Naive thymus-derived CD8-positive, alpha-beta T cell (primary cell): ENCODE measurements at places on chromosomes 3 and 15. TPM values are rescaled to one million over a fixed set of nuclear protein-coding genes. Genes with fewer than 3 reads are reported as not detected.

DNA sequence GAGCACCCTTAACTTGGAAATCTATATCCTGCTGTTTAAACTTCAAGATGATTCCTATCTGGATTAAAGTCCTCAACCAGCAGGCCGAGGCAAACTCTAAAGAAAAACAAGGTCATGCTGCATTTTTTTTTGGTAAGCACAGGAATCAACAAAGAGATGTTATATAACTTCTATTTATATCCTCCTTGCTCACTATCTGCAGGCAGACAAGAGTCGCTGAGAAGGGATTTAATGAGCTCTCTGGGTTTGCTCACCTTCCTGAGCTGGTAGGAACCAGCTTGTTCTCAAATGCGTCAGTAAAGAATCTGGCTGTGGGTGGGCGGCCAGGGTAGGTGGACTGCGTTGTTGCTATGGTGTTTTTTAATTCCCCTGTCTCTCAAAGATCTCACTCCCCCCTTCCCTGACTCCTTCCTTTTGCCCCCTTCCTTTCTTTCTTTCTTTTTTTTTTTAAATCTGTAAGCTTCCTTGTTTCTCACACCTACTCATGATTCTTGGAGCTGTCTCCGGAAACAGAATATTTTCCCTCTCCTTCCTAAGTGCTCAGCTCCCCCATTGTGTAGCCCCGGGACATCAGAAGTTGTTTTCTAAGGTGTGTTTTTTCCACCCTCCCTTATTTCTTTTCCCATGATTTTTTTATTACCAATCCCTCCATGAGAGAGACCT lies 228.8 kb upstream of the BHLHE40 start:
- DNase-seq = peak; percentile 41

DNA sequence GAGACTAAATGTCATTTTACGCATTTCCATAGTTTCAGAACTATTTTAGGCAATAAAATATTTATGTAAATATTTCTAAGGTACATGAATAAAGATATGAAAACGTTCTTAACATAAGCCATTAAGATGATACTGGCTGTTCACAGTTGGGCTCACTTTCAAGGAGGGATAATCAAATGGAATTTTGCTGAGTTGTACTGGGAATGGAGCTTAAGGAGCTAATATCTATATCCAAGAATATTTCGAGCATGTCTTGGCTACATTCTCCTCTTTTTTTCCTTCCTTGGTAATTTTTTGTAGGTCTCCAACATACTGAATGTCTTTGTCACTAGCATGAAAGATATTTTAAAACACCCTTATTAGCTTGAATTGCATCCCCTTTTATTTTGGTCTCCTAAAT lies 383.4 kb downstream of the RAP2B start:
- DNase-seq = no peak

ZNF80 gene
- 0.08 TPM for polyA plus RNA-seq

GRCh38 chr3:78641703-78642102 lies 1126.1 kb downstream of the ROBO1 start:
- no peak for DNase-seq

GRCh38 chr15:77568973-77569728 lies 63.6 kb downstream of the LINGO1 start:
- no peak for DNase-seq
